Gastroesophageal sphincter (tissue), 4 donors: ENCODE measurements at places on chromosomes 1 and 21. TPM values are rescaled to one million over a fixed set of nuclear protein-coding genes. Genes with fewer than 3 reads are reported as not detected.

S100A3 gene
- 0.69 TPM for total RNA-seq

STYXL2 gene
- 0.16 TPM for total RNA-seq

HTR1D gene
- total RNA-seq = 0.46 TPM

NPPA gene
- total RNA-seq = not detected

RAB4A gene
- total RNA-seq = 114 TPM

TDRD10 gene
- total RNA-seq = 2.3 TPM

GRCh38 chr1:240927821-240928220, 315.9 kb upstream of the GREM2 start:
- ATAC-seq = no peak

DNA sequence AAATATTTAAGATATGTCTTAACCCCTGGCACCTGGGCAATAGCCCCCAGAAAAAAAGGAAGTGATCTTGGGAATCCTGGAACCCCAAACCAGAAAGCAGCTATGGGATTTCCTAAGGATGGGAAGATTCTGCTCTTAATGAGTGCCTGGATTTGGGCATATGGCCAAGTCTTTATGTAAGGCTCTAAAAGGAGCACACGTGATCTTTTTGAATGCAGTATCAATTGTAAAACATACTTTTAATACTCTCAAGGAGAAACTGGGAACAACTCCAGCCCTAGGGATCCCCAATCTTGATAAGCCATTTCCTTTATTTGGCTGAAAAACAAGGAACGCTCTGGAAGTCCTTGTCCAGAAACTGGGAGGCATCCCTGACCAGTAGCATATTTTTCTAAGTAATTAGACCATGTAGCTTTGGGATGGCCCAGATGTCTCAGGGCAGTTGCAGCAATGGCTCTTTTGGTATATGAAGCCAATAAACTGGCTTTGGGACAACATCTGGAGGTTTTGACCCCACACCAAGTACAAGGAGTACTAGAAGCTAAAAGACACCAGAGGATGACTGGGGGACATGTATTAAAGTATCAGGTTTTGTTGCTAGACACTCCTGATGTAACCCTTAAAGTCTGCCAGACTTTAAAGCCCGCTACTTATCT, 80.9 kb upstream of the KIAA0040 start:
- peak; percentile 60 for ATAC-seq

DNA sequence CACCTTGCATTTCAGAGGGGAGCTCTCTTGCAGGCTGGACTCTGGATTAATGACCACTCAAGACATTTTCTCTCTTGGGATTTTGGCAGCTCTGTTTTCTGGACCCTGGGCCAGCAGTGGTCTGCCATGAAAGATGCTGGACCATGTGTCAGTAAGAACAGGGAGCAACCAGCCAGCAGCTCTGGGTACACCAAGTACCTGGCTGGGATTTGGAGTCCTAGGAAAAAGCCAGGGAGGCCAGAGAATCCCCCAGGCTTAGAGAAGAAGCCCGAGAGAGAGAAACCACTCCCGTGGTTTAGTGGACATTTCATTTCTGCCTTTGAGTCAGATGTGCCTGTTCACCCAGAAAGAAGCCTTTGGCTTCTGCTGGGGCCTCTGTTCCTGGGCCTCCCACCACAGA, 2.5 kb downstream of the NFASC start:
- no peak for ATAC-seq

GRCh38 chr1:2929335-2929734, 91.9 kb upstream of the ACTRT2 start:
- no peak for ATAC-seq

GRCh38 chr1:172378109-172378760, 42.2 kb upstream of the C1orf105 start:
- no peak for ATAC-seq
